MG63 (cell line): ENCODE measurements at places on chromosomes 4 and X.

DNA sequence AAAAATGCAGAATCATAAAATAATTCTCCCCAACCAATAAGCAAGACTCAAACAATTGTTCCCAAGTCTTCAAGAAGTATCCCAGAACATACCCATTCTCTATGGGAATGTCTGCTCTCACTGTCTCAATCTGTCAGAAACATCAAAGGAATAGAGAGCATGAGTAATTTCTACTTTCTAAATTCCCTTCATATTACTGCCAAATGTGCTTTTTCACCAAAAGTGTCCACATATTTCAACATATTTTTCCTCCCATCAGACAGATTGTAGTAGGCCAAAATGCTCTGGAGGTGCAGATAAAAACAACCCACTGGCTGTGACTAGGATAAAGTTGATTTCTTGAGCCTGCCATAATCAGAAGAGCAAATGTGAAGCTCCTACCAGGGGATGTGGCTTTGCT is 692.0 kb upstream of the FAM241A start:
- no peak for DNase-seq

GRCh38 chrX:22087011-22087557 is 55.0 kb downstream of the PHEX start:
- DNase-seq = no peak

DNA sequence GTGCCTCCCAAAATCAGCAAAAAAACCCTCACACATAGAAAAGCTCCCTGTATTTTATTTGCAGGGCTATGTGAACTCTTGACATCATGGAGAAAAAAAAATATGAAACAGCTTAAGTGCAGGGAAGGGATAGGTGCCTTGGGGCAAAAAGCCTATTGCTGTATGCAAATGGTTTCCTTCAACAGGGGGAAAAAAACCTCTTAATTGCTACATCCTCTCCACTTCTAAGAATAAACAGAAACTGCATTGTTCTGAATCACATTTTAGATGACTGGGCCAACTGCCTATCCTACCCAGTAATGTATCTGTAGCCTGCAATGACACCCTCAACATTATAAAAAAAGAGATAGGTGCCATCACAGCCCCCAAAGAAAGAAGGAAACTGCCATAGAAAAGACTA is 229.4 kb upstream of the GALNTL6 start:
- DNase-seq = no peak

DNA sequence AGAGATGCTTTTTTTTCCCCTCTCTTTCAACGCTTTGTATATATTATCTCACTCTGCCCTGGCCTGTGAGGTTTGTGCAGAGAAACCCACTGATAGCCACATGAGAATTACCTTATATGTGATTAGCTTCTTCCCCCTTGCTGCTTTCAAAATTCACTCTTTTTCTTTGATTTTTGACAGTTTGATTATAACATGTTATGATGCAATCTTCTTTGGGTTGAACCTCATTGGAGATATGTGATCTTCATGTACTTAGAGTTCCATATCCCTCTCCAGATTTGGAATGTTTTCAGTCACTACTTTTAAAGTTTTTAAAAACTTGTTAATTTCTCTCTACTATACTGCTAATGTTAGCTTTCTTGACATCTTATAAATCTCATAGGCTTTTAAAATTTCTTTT is 479.5 kb upstream of the AGA start:
- DNase-seq = no peak

GRCh38 chr4:80307774-80308465 is 27.6 kb upstream of the CFAP299 start:
- peak; percentile 71 for DNase-seq

DNA sequence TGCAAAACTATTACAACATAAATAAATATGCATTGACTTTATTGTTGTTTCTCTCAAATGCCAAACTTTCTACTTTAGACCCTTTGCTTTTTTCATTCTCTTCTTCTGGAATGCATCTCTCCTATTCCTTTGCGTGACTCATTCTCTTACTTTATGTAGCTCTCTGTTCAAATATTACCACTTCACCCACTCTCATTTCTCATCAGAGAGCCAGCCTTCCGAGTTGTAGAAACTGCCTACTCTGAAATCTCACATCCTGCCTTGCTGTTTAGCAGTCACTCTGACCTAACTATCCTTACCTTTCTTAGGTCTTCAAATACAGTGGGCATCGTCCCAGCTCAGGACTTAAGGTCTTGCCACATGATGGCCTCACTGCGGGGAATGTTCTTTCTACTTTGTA is 143.5 kb downstream of the GALNTL6 start:
- no peak for DNase-seq

- DNase-seq = no peak
These were observed 58.3 kb downstream of the MTNR1A start for GRCh38 chr4:186497043-186497442.

GRCh38 chrX:1391707-1392375 is at the start of gene SLC25A6:
Gene SLC25A6 (minus strand): TSS chrX:1392113. CDS start chrX:1392009, 104 bp downstream.
- peak; percentile 100 for DNase-seq

GRCh38 chr4:55866973-55867574 is 13.6 kb downstream of the EXOC1 start:
- DNase-seq = peak; percentile 10

DNA sequence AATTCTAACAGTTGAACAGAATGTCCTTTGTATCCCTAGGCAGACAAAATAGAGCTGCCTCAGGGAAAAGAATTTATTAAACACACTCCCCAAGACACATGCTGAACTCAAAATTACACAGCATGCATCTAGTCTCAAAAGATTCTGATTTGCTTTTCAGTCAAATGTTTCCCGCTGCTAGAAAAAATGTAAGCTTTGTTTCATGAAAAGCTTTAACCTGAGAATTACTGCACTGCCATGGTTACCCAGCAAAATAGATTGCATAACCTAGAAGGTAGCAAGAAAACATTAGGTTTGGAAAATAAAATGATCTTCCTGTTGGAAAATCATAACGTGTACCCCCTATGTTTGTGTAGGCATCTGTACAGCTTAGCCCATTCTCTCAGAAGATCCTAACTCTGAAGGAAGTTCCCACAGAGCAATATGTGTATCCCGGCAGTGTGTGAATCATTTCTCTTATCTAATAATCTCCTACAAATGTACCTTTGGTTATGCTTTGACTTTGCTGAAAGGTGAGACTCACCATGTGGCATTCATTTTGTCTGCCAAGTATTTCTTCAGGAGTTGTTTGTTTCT is 646.9 kb downstream of the STPG2 start:
- no peak for DNase-seq

DNA sequence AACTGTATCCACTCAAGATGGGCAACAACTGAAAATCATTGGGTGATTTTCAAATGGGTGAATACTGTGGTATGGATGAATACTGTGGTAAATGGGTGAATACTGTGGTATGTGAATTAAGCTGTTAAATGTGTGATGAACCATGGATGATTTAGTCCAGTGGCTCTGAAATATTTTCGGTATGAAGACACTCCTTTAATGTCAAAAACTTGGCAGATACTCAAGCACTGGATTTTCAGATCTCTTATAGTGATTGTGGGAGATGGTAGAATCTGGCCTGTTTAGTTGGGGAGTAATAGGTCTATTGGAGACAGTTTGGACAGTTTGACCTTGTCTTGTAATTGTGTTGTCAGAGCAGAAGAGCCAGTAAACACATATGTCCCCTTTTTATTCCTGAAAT is 45.7 kb downstream of the SSX7 start:
- DNase-seq = no peak
